ENCODE measurements at places on chromosomes 1 and 21.
A peak's percentile ranks its signal among the peaks of the same experiment; 100 is the strongest.

- DNase-seq = no peak
Measured at GRCh38 chr1:95230256-95230655, 3.8 kb upstream of the RWDD3 start.

DNA sequence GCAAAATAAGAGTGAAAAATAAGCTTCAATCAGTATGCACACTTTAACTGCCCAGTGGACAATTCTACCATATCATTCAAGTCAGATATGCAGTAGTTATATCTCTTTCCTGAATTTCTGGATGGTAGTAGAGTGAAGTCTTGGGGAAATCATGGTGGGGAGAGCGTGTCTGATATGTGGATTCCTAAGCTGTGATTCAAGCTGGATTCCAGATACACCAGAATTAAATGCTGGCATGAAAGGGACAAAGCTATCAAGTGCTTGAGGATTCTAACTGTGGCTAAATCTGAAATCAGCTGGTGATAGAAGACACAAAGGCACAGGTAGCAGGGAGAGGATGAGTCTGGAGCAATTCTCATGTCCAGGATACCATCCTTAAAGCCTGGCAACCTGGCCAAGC lies 323.5 kb downstream of the DUSP10 start:
- no peak for DNase-seq

DNA sequence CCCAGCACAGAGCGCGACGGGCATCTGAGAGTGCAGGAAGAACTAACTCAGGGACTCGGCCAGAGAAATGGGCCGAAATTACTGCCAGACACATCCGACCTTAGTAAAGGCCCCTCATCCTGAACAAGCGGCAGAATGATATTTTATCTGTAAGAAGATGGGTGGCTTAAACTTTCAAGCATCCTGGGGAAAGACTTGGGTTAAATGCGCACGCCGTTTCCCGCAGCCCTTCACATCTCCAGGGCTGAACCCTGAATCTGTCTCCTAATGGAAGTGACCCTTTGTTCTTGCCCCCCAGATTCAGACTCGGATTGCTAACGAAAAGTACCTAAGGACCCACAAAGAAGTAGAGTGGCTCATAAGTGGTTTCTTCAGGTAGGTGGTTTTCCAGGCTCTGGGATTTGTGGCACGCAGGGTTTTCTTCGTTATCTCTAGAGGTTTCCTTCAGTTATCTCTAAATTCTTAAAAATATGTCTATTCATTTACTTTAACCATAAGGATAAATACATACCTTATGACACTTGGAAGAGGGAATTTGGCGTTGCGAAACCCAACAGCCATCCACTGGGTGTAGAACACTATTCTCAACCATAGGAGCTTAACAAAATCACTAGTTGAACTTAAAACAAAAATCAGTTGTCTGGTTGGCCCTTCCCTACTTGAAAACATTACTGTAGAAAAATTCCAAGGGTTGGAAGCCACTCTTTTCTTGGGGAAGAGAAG lies 627 bp downstream of the RIIAD1 start:
- no peak for DNase-seq

DNA sequence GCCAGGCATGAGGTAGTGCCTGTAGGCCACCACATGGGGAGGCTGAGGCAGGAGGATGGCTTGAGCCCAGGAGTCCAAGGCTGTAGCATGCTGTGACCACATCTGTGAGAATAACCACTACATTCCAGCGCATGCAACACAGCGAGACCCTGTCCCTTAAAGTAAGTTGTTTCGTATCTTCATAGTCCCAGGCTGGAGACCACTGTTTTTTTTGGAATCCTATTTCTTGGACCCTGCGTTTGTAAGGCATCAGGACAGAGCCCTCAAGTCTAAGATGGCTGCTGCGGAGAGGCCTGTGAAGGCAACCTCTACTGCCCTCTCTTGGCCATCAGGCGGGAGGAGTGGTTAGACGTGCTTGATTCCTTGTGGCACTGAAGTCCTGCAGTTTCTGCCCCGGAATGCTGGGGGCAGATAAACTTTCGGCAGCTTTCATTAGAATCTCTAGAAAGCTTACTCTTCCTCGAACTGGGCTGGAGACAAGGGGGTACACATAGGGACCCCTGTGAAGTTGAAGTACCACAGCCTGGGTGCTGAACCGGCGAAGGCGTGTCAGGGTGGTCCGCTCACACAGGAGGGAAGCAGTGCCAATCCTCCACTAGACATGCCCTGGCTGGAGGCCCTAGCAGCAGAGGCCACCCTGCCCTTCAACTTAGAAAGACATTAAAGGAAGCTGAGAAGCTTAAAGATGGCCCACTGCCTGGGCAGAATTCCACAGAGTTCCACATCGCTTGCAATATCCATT lies 36.6 kb downstream of the RABIF start:
- DNase-seq = no peak

DNA sequence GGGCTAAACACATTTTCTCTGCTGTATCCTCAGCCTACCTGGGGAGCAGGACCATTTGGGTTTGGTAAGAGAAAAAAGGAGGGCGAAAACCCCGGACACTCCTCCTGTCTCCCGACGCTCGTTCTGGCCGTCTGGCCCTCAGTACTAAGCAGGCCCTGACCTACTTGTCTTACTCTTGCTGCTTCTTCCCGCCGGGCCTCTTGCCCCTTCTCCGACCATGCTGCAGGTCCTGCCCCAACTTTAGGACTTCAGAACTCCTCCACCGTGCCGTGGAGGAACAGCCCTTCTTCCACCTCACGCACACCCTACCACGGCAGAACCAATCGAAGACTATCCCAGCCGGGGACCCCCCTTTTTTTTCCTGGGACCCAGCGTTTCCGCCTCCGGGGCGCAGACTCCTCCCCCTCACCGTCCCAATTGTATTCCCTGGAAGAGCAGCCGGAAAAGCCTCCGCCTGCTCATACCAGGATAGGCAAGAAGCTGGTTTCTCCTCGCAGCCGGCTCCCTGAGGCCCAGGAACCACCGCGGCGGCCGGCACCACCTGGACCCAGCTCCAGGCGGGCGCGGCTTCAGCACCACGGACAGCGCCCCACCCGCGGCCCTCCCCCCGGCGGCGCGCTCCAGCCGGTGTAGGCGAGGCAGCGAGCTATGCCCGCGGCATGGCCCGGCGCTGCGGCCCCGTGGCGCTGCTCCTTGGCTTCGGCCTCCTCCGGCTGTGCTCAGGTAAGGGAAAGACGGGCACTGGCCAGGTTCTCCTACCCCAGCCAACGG lies at the start of gene CHRNB2:
TSS of gene CHRNB2 (plus strand) at position 393 of the 771 bp plus-strand sequence. CDS start at position 660, 267 bp downstream.
- DNase-seq = peak; percentile 58

DNA sequence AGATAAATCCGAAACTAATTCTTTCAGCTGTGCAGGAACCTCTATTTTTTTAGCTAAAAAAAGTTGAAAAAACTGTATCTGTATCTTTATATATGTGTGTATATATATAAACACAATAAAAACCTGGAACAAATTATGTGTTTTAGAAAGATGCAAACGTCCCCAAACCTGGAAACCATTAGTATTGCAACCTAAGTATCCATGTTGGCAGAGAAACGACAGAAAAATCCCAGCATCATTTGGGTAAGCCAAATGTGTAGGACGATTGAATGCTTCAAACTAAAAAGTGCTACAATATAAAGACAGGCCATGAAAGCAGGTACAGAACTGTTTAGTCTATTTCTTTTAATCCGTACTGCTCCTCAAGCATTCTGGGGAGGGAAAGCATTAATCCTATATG lies 87.9 kb downstream of the AHCTF1 start:
- DNase-seq = no peak

DNA sequence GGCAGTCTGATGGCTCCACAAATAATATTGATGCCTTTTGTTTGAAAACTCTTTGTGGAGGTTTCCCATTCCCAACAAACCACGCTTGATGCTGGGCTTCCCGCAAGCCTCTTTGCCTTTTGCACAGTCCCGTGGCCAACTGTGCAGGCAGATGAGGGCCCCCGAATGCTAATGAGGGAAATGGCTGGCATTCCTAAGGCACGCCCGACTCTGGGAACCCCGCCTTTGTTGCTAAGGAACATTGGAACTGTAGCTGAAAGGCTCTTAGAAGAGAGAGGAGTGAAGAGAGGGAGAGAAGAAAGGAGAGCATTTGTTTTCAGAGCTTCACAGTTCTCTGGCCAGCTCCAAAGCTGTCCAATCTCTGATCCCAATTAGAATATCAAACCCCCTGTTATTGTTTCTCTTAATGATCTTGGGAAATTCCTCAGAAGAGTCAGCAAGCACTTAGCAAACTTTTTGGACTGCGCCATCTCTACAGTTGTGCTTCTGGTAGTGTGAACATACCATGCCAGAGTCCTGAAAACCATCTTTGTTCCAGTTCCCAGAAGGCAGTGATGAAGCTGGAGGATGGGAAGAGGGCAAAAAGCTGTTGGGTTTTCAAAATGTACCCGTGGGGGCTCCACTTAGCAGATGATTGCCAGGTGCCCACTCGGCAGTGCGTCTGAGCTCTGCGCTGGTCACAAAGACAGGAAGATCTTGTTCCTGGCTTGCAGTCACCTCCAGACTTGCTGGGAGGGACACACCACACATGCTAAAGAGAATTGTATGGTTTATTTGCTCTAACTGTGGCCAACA lies 60.1 kb upstream of the CYP2J2 start:
- DNase-seq = no peak

DNA sequence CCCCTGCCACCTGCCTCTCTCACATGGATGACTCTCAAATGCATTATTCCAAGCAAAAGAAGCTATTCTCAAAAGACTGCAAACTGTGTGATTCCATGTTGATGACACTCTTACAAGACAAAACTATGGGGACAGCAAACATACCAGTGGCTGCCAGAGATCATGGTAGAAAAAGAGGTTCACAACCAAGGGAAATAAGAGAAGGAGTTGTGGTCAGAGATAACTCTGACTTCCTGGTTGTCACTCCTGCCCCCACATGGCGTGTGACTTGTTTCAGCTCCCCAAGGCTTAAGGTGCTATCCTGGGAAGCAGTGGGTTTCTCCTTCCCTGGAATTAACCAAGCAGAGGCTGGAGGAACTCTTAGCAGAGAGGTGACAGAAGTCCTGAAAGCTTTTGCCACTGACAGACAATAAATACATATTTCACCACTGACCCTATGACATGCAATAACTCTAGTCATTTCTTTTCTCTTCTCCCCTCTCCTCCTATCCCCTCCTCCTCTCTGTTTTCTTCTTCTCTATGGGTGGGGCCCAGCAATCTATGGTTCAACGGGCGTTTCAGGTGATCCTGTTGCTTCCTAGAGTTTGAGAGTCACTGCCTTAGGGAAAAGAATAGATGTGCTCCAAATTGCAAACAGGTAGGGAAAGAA lies 185.1 kb downstream of the FCRL5 start:
- no peak for DNase-seq

- DNase-seq = no peak
Measured at GRCh38 chr1:8294170-8294697, 23.7 kb upstream of the SLC45A1 start.

DNA sequence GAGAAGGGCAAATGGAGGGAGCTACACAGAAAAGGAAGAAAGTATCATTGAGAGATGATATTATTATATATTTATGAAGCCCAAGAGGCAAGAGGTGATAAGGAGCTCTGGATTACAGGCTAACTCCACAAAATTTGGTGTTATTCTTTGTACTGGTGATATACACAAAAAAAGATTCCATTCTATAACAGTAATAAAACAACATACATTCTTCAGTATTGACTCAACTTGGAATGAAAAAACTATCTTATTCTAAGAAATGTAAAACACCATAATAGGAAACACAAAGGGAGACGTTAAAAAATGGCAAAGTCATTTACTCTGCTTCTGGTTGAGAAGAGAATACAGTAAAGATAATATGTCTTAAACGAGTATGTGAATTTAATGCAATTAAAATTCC lies 99.4 kb downstream of the TEX35 start:
- DNase-seq = no peak

DNA sequence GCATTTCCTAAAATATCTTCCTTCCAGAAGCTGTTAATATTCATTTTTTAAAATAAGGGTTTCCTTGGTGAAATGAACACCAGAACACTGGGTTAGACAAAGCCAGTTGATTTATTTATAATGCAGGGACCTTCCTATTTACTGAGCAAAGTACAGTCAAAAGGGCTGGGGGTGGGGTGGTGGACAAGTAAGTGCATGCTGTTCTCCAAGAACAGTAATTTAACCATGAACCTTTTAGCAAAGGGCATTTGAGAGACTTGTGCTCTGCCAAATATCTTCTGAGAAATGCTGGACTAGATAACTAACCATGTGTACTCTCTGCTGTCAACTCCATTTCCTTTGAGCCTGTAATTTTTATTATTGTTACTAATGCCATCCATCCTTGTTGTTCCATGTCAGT lies 100.2 kb downstream of the OMA1 start:
- no peak for DNase-seq

DNA sequence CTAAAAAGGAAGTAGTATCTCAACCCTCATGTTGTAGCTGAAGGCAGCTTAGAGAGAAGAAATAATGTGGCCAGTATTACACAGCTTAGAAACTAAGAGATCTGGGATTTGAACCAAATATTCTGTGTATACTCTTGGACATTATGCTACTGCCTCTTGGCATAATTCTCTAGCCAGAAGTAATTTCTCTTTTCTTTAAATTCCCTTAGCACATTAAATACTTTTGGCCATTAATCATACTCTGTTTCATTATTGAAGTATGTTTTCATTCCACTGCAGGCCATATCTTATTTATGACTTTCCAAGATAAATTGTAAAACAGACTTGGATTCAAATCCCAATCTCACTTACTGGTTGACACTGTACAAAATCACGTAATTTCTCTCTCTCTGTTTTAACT lies 181.3 kb upstream of the SPAG17 start:
- no peak for DNase-seq

DNA sequence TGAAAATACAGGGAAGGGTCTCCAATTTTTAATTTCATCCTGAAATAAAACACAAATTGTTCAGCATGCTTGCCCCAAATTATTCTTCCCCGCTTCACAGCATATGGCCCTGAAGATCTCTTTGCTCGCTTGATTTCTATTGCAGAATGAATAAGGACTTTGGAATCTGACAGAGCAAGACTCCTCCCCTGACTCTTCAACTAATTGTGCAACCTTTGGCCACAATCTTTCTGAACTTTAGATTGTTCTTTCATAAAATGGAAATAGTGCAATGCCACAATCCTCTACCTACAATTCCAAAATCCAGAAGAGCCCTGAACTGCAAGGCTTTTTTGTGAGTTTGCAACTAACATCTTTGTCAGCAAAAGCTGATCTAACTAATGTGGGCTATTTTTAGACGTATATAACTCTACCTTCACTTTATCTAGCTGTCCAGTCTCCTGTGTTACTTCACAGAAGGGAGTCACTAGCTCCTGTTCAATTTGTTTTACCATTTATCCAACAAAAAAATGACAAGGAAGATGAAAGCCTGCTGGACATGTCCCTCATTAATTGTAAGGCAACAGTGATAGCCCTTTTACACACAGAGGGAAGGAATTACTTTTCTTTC lies 13.4 kb downstream of the RNASEL start:
- no peak for DNase-seq
